NCI-H524 (cell line): ENCODE measurements at places on chromosomes 13 and 19.

GRCh38 chr19:5330307-5330720 lies 10.3 kb downstream of the PTPRS start:
- no peak for DNase-seq

GRCh38 chr13:39784347-39784746 lies 128.9 kb downstream of the COG6 start:
- no peak for DNase-seq

DNA sequence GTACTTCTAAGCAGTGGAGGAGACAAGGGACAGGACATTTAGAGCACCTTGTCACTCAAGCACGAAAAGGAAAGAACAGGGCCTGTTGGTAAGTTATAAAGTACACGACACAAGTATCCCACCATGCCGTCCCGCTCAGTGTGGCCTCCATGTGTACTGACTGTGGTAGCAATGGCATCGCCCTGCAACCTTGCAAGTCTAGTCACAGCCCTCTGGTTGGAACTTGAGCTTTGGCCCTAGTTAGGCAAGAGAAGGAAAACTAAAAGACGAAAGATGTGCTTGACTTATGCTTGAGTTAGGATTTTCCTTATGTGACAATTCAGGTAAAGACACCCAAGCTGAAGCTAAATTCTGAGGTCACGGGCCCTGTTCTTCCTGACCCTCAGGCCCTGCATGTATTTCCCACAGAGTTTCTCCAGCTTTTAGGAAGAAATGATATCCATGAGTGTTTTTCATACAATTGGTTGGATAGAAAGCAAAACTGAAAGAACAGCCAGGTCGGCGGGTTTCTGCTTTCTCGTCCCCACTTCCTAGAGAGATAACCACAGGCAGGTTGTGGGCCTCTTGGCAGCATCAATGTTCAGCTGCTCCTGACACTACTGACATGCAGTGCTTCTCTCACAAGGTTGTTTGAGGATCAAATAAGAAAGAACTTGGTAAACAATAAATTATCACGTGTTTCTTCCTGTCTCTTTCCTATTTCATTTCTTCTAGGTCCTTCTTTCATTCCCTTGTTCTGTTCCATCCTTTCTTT lies 216.2 kb downstream of the IRS2 start:
- no peak for DNase-seq

DNA sequence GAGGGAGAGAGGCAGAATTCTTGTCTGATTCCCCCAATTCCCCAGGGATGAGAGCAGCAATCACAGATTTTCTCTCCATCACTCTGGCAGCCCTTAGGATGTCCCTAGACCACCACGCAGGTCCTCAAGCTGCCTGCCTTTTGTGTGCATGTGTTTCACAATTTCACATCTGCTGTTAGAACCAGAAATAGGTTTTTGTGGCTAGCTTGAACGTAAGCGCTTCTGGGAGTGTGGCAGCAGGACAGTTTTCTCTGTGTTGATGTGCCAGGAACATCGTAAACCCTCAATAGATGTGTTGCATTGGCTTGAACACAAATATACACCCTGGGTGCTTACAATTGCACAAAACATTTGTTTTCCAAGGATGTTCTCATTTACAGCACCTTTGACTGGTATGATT lies 78.8 kb upstream of the TMTC4 start:
- DNase-seq: peak; percentile 24

GRCh38 chr19:7850000-7850813 lies 20.2 kb downstream of the EVI5L start:
- no peak for DNase-seq

GRCh38 chr13:42312817-42313431 lies 41.0 kb downstream of the AKAP11 start:
- no peak for DNase-seq

DNA sequence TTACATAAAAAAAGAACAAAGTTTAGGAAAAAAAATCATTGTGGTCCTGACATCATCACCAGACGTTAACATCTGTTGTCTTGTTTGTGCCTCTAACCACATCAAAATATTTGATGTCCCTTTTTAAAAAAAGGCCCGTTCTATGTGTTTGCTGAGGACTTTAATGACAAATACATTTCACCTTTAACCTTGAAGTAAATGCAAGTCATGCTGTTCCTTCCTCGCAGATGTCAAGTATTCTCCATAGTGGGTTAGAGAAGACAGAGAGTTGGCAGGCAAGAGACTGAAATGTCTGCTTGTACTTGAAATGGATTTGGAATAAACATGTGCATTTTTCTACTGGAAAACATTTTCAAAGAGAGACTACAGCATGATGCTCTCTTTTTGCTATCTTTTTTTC lies 134.9 kb downstream of the FGF9 start:
- no peak for DNase-seq

DNA sequence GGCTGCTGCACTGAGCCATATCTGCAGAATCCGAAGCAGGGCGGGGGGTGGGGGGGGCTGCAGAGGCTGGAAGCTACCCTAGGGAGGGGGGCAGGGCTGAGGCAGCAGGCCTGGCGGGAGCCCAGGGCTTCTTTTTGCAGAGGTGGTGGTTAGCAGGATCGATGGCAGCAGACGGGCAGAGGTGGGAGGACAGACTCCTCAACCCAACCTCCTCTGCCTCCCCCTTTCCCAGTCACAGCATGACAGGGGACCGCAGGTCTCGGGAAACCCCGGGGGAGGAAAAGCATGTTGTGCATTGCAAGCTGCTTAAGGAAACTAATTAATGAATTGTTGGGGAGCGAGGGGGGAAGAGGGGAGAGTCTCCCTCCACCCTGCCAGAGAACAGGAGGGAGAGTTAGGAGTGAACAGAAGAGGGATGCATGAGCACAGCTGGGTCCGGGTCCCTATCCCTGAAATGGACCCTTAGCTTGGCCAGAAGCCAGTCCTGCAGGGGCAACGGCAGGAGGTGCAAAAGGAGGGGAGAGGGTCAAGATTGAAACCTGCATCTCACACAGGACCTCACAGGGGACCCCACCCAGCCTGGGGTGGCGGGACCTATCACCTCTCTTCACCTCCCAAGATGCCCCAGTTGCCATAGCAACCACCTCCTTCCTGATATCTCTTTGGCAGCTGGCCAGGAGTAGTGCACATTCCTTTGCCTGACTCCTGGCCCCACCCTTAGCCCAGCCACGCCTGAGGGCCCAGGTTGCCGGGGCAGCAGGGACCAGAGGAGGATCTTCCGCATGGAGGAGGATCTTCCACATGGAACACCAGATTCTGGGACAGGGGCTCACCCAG lies 1.8 kb downstream of the FXYD7 start:
- DNase-seq: peak; percentile 55
